ENCODE measurements at places on chromosomes 11 and 22.

- no peak for DNase-seq
Observed at GRCh38 chr22:49693416-49693815, 134.3 kb downstream of the BRD1 start.

GRCh38 chr11:125588505-125588904 lies 4.1 kb upstream of the STT3A start:
- DNase-seq, result no peak

DNA sequence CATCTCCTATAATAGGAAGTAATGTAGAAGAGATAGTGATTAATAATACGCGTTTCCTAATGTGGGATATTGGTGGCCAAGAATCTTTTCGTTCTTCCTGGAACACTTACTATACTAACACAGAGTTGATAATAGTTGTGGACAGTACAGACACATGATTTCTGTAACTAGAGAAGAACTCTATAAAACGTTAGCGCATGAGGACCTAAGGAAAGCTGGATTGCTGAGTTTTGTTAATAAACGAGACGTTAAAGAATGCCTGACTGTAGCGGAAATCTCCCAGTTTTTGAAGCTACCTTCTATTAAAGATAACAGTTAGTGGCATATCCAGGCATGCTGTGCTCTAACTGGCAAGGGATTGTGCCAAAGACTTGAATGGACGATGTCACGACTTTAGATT lies 83.3 kb downstream of the GGT1 start:
- DNase-seq, result no peak

GRCh38 chr11:114155116-114155515 lies 95.6 kb downstream of the ZBTB16 start:
- no peak for DNase-seq

Measured in stimulated activated CD8-positive, alpha-beta memory T cell treated with anti-CD3 and anti-CD28 coated beads, Interleukin-7, amount 100 ng/mL, for 1 hour (primary cell).